T-helper 1 cell (primary cell): ENCODE measurements at places on chromosomes 1 and 21.

DNA sequence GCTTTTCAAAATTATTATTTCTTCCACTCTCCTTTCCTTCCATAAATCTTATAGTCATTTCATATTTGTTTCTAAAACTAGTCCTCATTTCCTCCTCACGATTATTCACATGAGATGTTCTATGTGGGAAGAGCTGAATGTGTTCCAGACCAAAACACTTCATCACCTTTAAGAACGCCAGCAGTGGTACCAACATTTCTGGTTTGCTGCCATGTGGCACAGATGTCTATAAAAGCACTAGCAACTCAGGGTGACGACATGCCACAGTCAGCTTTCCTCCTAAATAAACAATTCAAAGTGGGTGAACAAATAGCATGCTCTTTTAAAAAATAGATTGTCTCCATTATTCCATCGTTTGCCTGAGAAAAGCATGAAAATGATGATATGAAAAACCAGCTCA is 1217.8 kb upstream of the ADGRL2 start:
- no peak for DNase-seq

DNA sequence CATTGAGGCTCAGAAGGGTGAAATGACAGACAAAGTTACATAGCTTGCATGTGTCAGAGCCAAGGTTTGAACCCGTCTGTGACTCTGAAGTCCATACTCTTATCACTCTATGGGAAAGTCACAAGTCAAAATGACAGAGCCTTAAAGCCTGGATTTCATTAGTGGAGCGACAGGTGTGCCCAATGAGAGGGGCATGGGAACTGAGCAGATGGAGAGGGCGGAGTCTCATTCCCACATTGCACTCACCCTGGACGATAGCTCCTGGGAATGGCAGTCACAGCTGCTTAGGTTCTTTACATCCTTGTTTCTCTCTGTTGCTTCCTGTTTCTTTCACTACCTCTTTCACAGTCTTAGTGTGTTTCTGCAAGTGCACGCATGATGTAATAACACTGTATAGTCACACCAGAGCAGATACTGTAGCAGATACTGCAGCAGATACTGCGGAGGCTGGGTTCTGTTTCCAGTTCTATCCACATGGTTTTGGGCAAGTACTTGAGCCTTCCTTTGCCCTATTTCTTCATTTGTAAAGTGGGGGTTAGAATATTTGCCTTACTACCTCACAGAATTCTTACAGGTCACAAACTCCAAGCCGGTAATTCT is 127.2 kb downstream of the ZSCAN20 start:
- DNase-seq = no peak

DNA sequence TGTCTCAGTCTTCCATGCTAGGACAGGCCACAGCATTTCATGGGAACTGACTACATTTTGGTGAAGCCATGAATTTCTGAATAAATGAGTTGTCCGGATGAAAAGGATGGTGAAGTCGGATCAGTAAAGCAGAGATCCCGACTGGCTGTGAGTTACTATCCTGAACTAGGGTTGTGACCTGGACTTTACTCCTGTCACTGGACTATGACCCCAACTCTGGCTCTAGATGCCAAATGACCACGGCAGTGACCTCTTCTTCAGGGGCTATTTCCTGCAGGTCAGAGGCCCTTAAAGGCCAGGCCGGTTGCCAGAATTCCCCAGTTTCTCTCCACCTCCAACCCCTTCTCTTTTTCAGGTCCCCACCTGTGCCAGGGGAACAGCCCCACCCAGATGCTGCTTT is 1.7 kb upstream of the NECTIN4 start:
- DNase-seq = no peak

DNA sequence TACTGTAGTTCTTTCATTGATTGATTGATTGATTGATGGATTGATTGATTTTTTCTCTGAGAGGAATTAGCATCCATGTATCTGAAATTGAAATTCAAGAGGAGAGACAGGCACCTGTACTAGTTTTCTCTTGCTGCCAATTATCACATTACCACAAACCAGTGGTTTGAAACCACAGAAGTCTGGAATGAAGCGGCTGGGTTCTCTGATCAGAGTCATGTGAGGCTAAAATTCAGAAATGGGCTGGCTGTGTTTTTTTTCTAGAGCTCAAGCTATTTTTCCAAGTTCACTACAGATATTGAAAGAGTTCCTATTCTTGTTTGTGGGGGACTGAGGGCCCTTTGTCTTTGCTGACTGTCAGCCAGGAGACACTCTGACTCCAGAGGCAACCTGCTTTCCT is 10.0 kb downstream of the NBPF3 start:
- no peak for DNase-seq
